ENCODE measurements at places on chromosomes 11 and 22.

DNA sequence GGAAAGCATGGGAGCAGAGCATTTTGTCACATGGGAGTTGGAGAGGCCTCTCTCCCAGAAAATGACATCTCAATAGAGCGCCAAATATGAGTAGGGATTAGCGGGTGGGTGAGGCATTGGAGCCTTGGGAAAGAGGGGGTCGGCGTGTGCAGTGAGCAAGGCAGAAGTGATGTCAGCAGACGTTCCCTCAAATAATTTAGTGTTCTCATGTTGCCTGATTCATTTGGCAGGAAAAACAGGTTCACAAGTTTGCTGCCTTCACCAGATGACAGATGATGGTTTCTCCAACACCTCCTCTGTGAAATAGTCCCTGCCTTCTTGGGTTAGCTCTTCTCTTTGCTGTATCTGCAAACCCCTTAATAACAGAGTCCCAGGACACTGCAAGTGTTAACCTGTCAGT is 118.5 kb upstream of the ARHGAP20 start:
- DNase-seq, result no peak

DNA sequence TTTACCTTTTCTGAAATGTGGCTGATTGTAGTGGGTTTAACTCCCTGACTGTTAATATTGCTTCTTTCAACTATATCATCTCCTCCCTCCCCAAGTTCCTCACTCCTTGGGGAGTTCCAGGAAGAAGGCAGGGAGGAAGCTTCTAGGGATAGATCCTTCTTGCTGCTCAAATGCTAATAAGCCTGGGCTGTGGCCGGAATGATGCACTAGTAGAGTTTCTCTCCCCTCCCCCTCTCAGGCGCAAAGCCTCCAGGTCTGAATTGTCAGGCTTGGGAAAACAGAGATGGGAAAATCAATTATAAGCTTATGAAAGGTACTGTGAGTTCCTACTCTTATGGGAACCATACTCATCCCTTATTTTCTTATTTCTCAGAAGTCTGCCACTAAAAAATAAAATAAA is 30.8 kb downstream of the FEZ1 start:
- no peak for DNase-seq

GRCh38 chr11:78350646-78351165 is 66.9 kb downstream of the GAB2 start:
- peak; percentile 39 for DNase-seq

DNA sequence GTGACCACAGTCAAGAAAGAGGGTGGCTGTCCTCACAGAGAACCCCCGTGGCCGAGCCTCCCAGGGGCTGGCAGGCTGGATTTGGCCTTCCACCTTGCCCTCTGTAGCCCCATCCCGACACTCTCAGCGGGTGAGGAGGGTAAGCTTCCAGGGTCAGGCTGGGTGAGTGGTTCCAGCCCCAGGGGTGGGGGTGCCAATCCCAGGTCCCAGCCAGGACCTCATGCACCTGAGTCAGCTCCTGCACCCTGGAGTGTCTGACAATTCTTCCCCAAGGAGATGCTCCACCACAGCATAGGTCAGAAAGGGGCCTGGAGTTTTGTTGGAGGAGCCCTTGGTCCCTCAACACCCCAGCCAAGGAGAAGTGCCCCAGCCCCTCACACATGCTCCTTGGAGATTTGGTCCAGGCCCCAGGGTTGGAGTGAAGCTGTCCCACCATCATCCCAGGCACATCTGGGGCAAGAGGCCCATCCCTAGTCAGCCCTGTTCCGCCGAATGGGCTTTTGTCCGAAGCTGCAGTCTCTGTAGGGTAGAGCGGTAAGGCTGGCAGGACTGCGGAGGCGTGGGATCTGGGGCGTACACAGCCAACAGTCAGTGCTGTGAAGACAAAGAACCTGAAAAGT is 8.4 kb downstream of the LINC01488 start:
- DNase-seq, result no peak

DNA sequence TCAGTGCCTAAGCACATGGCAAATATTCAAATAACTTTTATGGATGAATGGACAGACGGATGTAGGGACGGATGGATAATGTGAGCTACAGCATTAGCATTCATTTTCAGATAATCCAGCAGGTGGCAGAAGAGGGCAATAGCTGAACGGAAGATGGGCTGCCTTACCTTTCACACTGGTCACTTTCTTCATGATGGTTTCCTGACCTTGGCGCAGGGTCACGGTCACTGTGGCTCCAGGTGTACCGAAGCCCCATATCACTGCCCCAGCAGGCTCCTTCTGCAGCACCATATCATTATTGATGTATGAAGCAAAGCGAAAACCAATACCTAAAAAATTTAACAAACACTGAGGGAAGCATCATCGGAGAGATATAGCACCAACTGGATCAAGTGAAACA is 4.3 kb downstream of the SIAE start:
- peak; percentile 42 for DNase-seq

DNA sequence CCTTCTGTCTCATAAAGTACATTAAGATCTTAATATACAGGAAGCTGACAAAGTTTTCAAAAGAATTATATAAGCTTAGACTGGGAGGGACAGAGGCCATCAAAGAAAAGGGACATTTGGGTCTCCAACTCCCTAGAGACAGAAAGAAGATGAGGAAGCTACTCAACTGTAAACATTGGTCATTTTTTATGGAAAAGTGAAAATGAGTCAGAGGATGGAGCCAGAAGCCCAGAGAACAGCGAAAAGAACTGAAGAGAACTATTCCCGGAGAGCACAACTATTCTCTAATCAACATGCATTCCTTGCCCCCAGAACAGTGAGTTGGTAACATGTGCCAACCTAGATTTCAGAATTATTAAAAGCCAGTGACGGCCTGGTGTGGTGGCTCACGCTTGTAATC is 779.3 kb downstream of the DLG2 start:
- no peak for DNase-seq

DNA sequence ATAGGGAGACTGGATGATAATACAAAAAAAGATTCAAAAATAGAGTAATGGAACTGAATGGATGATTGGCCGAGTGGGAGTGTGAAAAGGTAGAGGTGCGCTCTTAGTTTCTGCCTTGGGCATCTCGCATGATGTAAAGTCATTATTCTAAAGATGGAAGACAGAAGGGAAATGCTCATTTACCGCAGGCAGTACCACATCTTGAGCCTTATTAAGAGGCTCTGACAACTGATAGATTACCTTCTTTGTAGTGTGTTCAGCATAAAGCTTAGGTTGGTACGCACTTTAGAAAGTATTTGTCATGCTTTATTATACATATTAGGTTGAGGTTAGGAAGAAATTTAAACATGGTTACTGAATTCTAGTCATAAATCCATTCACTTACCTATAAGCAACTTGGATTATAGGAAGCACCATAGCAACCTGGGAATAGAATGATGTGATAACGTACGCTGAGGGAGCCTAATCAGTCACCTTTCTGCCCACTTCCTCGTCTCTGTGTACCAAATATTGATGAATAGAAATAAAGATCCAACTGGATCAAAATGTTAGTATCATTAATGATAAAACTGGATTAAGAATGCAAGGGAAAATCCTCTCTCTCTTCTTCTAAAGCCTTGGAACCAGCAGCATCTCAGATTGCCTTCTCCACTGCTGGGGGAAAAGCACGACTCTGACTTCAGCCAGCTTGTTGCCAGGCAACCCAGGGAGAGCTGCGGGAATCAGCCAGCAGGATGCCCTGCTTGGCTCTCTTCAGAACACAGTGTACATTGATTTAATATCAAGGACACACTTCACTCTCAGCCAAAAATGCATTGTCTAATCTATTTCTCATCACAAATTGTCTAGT is 29.0 kb upstream of the VWA5A start:
- peak; percentile 52 for DNase-seq

- no peak for DNase-seq
Observed at GRCh38 chr22:50171965-50172421, 1.5 kb downstream of the PANX2 start.

DNA sequence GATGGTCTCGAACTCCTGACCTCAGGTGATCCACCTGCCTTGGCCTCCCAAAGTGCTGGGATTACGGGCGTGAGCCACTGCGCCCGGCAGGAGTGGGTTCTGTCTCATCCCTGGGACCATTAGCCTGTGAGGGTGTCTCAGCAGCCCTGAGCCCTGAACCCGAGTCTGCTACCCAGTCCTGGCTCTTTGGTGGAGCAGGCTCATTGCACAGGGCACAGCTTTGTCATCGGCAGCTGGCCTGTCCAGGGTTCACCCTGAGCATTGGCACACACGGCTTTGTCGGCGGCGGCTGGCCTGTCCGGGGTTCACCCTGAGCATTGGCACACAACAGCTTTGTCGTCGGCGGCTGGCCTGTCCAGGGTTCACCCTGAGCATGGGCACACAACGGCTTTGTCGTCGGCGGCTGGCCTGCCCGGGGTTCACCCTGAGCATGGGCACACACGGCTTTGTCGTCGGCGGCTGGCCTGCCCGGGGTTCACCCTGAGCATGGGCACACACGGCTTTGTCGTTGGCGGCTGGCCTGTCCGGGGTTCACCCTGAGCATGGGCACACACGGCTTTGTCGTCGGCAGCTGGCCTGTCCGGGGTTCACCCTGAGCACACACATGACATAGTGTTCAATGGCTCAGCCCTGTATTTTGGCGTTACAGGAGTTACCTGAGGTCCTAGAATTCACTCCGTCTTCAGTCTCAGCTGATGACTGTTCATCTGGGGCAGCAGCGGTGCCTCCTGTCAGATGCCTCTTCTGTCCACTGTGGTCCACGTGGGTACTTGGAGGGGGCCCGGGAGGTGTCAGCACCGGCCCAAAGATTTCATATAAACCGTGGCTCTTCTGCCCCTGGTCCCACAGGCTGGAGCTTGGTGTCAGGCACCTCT is 1082.5 kb downstream of the BRD1 start:
- DNase-seq, result no peak

- peak; percentile 51 for DNase-seq
Observed at GRCh38 chr22:30262917-30263741, 3.5 kb downstream of the OSM start.

DNA sequence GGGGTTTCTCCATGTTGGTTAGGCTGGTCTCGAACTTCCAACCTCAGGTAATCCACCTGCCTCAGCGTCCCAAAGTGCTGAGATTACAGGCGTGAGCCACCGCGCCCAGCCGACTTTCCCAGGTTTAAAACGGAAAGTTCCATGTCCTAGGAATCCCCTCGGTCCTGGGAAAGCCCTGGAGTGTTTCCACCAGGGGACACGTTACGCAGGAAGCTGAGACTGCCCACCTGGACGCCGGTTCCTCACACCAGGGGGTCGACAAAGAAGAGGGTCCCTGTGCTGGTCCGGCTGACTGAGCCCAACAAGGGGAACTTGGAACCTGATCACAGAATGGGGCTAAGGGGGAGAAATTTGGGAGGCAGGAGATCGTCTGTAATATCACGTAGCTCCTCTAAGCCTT is 3.5 kb upstream of the B4GALNT4 start:
- no peak for DNase-seq

GRCh38 chr11:42972741-42973140 is 339.1 kb upstream of the API5 start:
- DNase-seq, result no peak

DNA sequence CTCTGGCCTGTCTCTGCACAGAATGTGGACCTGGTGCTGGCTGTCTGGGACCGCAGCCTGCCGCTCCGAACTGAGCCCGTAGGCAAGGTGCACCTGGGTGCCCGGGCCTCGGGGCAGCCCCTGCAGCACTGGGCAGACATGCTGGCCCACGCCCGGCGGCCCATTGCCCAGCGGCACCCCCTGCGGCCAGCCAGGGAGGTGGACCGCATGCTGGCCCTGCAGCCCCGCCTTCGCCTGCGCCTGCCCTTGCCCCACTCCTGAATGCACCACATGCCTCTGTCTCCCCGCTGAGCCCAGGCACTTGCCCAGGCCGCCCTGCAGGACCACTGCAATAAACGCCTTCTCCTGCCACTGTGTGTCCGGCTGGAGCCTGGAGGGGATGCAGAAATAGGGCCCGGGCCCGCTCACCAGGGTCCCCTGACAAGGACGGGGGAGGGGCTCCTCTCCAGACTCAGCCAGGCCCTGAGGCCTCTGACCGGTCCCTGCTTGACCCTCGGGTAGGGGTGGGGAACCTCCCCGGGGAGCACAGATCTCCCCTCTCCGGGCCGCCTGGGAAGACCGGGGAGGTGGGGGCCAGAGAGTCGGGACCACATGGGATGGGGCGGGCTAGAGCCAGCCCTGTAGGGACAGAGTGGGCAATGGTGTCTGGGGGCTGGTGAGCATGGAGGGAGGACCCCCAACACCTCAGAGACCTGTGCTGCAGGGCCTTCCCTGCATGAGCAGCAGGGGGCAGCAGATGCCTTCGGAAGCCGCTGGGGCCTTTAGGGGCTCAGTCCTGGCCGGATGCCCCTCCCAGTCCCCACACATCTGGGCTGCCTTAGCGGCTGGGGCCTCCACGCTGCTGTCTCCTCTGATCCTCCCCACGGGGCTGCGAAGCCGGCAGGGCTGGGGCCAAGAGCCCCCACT is 1.4 kb upstream of the TNNI2 start:
- DNase-seq, result peak; percentile 39

GRCh38 chr11:126341760-126342161 is 13.7 kb upstream of the ST3GAL4 start:
- no peak for DNase-seq

- DNase-seq, result no peak
Observed at GRCh38 chr22:31952094-31952401, 7.7 kb downstream of the YWHAH start.

GRCh38 chr22:48824712-48825651 is 1002.7 kb downstream of the BRD1 start:
- peak; percentile 88 for DNase-seq

- no peak for DNase-seq
Observed at GRCh38 chr22:45877651-45878050, 99.3 kb downstream of the WNT7B start.

DNA sequence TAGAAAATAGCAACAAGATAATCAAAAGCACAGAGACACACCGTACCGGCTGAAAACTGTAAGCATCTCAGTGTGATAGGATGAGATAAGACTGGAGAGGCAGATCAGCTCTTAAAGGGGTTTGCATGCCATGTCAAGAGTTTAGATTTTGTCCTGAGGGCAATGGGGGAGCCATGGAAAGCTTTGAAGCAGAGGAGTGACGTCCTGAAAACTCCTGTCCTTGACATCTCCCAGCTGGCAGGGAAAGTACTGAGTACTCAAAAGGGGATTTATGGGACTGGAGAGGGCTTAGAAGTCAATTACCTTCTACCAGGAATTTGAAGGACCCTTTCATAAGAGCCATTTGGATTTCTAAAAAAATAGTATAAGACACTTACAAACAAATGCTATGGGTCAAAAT is 420.5 kb upstream of the NARS2 start:
- no peak for DNase-seq

DNA sequence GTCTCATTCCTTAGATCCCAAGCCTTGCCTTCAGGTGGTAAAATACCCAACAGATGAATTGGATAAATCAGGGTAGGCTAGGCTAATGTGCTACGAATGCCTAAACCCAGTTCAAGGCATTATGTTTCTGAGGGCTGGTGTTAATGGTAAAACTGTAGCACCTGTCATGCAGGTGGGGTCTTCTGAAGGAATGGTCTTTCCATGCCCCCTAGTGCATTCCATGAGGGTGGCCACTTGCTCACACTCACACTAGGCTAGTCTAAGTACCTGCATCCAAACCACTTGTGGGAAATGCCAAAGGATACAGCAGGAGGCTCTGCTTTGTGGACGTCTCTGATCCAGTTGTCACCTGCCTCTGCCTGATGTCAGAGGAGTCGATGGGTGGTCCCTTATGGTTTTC is 24.2 kb upstream of the UCP3 start:
- no peak for DNase-seq

GRCh38 chr11:63551889-63552266 is 11.3 kb downstream of the PLAAT2 start:
- no peak for DNase-seq

- DNase-seq, result no peak
Observed at GRCh38 chr11:32050264-32050663, 40.6 kb upstream of the RCN1 start.

Measured in NCI-H2081 (cell line).